ENCODE measurements at places on chromosomes 7 and 10. TPM values are rescaled to one million over a fixed set of nuclear protein-coding genes. Genes with fewer than 3 reads are reported as not detected.

GRCh38 chr10:79221110-79222051 is 125.9 kb upstream of the PPIF start:
- DNase-seq: no peak

GJD4 gene
- polyA plus RNA-seq: 0.17 TPM

MYO3A gene
- 10.1 TPM for polyA plus RNA-seq

- no peak for DNase-seq
Observed at GRCh38 chr7:117113871-117114270, 160.6 kb downstream of the ST7 start.

DNAH11 gene
- 1.9 TPM for polyA plus RNA-seq

GRCh38 chr7:100825751-100826513 is 1.4 kb downstream of the EPHB4 start:
- no peak for DNase-seq

GRCh38 chr10:6299743-6300105 is 97.0 kb downstream of the PFKFB3 start:
- no peak for DNase-seq

PKD2L1 gene
- polyA plus RNA-seq: not detected

DNA sequence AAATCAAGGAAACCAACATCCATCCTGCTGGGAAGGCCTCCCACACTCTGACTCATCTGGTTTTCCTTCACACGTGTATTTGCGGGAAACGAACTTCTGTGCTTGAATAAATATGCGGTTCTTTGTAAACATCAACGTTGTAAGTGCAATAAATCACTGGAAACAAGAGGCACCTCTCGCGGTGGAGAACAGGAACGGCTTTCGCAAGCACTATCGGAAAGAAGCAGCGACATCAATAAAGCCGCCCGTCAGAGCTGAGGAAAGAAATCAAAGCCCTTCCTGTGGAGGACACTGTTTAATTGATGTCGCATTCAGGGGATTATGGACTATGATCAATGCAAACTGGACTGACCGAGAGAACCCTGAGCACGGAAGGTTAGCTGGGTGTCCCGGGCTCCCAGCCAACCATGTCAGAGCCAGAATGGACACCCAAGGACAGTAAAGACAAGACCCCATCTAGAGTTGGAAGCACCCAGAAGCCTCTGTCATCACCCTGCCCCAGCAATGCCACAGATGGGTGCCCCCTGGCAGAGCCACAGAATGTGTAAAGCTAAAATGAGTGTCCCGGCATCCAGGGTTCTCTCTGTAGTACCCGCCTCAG is 37.6 kb downstream of the OAT start:
- no peak for DNase-seq

FANK1 gene
- 10.2 TPM for polyA plus RNA-seq

DNA sequence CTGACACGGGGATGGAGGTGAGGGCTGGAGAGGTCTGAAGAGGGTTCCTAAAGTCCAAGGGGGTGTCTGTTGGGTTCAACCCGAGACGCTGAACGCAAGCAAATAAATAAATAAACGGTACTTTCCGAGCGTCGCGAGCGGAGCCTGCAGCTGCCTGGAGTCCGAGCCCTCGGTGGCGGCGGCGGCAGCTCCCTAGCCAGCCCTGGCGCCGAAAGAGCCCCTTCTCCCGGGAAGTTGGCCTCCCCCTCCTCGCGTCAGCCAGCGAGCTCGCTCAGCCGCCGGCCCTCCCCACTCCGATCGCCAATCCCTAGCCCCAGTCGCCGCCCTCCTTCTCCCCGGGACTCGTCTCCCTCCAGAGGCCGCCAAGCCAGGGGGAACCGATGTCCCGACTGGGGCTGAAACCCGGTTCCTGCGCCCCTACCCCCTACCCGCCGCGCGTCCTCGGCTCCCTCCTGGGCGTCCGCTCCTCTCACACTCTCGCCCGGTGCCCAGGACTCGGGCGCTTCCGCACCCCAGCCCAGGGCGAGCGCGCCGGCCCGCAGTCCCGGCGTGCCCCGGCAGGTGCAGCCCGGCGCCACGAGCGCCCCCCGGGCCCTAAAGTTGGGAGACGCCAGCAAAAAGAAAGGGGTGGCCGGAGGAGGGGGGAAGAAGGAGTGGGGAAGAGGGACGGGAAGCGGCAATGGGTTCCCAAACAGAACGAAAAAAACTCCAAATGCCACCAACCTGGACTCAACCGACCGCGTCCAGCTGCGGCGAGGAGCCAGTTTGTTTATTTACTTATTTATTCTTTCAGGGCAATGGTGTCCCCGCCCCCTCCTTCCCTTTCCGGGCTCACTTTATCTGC is at the start of gene GFRA1:
TSS of gene GFRA1 (minus strand) at position 767 of the 844 bp plus-strand sequence. CDS start 1,177 bp downstream, outside the sequence.
- DNase-seq: no peak

OR13A1 gene
- 0.06 TPM for polyA plus RNA-seq

DNA sequence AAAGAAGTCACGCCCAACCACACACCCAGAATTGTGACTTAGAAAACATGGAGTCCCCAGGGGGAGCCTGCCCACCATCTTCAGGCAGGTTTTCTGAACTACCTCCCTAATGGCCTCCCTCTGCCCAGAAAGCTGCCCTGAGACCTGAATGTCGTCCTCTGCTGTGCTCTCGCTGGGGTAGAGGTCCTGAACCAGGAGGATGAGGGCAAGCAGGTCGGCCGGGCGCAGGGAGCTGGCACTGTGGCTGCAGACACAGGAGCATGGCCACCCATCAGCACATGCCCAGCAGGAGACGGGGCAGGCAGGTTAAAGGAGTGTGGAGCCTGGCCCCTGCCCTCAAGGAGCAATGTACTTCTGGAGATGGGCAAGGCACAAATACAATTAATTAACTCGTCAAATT is 15.4 kb upstream of the PYROXD2 start:
- no peak for DNase-seq

AKR1D1 gene
- 0.21 TPM for polyA plus RNA-seq

GRCh38 chr10:10178476-10178875 is 839.2 kb upstream of the CELF2 start:
- DNase-seq: no peak

GRCh38 chr10:108346066-108346465 is 1181.6 kb upstream of the SORCS1 start:
- DNase-seq: no peak

ADAM22 gene
- polyA plus RNA-seq: 13.6 TPM
